HS-5 (cell line): ENCODE measurements at places on chromosomes 11 and 22.

- no peak for DNase-seq
These were observed 90.8 kb downstream of the PHF21B start for GRCh38 chr22:44918925-44919392.

DNA sequence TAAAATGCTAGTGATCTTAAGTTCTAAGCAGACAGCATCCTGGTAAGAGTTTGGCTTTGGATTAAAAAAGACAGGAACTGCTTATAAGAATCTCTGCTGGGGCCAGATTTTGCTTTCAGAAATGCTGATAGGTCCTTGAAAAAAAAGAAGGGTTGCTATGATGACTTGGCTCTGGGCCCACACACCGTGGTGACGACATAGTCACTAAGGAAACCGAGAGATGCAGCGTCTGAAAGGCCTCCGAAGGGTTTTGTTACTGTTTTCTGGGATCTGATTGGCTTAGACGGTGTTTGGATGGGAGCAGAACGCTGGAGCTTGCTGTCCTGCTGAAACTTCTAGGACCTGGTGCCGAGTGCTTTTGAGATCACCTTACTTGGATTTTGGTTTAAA is 8.4 kb downstream of the FAM118A start:
- peak; percentile 25 for DNase-seq

- no peak for DNase-seq
These were observed 9.5 kb downstream of the APOL6 start for GRCh38 chr22:35657571-35658312.

- no peak for DNase-seq
These were observed at the start of gene PACS1 for GRCh38 chr11:66069715-66070603. Gene PACS1 (plus strand): TSS chr11:66070272. CDS start chr11:66070487, 215 bp downstream.

GRCh38 chr11:7278314-7278917 is 26.7 kb downstream of the SYT9 start:
- DNase-seq = no peak

DNA sequence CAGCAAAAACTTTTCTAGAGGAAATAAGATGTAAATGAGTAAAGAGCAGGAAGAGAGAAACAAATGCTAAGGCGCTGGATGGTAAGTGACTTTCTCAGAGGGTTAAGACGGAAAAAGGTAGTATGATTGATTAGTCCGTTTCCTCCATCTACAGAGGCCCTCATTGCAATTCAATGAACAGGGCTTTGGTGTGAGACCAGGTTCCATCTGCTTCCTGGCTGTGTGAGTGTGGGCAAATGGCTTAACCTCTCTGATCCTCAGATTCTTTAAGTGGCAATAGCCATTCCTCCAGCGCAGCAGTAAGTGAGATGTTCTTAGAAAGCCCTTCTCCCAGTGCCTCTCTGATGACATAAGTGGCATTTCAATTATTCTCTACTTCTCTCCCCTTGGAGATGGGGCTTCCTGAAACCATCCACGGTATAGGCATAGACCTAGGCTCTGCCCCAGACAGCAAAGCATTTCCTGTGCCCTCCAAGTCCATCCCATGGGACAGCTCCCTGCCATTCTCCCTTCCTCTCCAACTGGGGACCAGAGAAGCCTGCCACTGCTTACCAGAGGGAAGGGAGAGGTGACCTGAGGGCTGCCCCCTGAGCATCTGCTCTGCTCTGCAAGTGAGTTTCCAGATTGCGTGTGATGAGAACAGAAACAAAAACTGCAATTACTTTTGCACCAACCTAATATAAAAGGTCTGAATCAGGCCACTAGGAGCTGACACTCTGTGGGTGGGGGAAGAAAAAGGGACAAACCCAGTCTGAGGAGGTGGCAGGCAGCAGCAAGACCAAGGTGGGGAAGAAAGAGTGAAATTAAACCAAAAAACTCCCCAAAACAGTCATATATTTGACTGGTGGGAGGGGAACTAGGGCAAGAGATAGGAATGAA is 12.7 kb upstream of the CD44 start:
- DNase-seq = no peak

- DNase-seq = no peak
These were observed 149.7 kb downstream of the LRRC4C start for GRCh38 chr11:41309716-41310115.

DNA sequence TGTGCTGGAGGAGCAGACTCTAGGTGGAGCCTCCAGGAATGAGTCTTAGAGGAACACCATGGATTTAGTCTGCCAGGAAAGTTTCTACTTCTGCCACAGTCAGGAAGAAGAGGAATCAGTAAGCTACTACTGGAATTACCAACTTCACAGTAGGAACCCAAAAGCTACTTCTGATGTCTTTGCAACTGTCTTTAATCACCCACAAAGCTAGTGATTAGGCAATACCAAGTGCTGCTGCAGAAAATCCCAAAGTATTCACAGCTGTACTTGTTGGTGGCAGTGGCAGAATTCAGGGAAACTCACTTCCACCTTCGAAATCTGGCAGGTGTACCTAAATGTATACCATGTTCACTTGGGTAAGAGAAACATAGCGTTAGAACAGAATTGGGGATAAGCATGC is 264.5 kb upstream of the SORL1-AS1 start:
- DNase-seq = no peak

DNA sequence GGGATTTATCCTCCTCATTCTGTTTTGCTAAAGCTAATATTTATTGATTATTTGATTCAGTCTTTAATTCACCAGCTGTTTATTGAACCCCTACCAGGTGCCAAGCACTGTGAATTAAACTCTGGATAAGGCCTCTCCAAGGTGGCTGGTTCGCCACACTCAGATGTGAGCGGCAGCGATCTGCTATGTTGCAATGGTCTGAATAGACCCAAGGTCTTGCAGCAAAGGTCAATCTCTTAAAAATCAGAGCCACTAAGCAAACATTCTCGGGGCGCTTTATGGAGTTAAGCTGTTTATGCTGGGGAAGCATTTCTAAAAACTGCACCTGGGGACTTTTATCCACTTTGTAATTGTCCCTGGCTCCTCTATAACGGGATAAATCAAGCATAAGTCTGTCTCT is 10.5 kb upstream of the TSPAN18 start:
- no peak for DNase-seq

GRCh38 chr22:37428649-37429586 is 1.6 kb upstream of the ELFN2 start:
- DNase-seq = no peak

- DNase-seq = no peak
These were observed 127.5 kb downstream of the PKNOX2 start for GRCh38 chr11:125292100-125292499.

DNA sequence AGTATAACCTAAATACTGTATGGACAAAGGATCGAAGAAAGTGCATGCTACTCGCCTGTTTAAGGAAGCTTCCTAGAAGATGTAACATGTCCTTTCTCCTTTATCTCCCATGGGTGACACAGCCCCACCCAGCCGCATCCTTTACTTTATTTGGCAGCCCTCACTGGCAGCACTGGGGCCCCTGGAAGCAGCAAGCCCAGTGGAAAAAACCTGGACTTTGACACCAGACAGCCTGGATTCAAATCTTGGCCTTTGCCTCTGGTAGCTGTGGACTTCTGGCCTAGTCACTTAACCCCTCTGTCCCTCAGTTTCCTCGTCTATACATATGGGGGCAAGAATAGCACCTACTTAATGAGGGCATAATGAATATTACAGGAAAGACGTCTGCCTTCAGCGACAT is 67.1 kb downstream of the MYEOV start:
- no peak for DNase-seq

DNA sequence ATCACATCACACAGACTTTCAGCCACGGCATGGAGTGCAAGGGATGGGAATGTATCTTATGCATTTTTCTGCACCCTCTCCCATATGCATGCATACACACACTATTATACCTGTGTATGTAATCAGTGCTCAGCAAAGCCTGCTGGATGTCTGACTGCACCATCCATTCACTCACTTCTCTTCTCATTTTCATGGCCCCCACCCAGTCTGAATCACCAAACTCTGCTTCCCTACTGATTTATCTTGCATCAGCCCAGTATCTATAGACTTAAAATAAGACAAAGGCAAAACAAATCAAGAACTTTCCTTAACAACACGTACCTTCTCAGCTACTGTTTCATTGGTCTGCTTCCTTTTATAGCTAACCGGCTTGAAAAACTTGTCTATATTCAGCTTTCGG is 21.6 kb downstream of the DBX1 start:
- no peak for DNase-seq

- DNase-seq = no peak
These were observed 5.2 kb downstream of the SLC25A17 start for GRCh38 chr22:40813912-40814315.

GRCh38 chr22:44225091-44225689 is 44.5 kb downstream of the PARVG start:
- no peak for DNase-seq

GRCh38 chr11:75240311-75241035 is at the start of gene TPBGL:
Gene TPBGL (plus strand): TSS chr11:75240774. CDS start chr11:75241050, 276 bp downstream.
- DNase-seq = no peak

- no peak for DNase-seq
These were observed 85.7 kb downstream of the SNX19 start for GRCh38 chr11:130830566-130830965.

- DNase-seq = no peak
These were observed 98.5 kb downstream of the CTTN start for GRCh38 chr11:70496591-70497535.

DNA sequence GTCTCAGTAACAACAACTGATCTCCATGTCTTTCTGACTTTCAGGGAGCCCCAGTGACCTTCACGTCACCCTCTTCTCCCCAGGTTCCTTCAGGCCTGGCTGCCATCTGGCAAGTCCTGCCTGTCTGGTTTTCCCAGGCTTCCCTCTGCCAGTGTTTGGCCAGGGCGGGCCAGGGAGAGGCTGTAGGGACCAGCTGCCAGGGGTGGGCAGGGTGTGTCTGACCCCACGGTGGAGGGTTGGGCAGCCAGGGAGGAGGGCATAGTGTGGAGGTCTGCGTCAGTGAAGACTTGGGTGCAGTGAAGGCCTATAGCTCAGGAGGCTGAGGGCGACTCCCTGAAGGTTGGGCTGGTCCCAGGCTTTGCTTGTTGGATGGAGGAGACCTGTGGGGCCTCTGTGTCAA is 11.9 kb upstream of the MRGPRX2 start:
- DNase-seq = no peak

DNA sequence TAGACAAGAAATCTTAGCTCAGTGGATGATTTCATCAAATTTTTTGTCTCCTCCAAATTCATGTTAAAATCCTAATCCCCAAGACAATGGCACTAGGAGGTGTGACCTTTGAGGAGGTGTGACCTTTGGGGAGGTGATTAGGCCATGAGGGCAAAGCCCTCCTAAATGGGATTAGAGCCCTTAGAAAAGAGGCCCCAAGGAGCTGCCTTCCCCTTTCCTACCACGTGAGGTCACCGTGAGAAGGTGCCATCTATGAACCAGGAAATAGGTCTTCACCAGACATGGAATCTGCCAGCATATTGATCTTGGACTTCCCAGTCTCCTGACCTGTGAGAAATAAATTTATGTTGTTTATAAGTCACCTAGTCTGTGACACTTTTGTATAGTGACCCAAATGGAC is 138.7 kb downstream of the TRIM29 start:
- DNase-seq = no peak

GRCh38 chr22:25728071-25728470 is 13.9 kb upstream of the MYO18B start:
- DNase-seq = no peak

GRCh38 chr11:13126430-13126829 is 117.3 kb downstream of the RASSF10 start:
- peak; percentile 96 for DNase-seq

DNA sequence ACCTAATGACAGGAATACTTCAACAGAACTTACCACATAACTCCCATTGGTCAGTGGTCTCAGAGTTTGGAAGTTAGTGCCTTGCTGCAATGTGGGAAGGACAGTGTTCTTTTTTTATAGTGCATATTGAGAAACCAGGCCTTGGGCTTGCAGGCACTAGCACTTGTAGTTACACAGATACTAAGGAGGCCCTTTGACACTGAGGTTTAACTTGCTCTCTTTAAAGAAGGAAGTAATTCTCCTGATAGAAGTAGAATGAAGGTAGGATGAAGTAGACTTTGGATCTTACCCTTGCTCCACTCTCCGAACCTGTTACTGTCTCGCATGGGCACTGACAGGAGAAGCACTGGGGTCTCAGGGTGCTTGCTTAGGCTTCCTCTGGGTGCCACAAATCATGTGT is 31.0 kb upstream of the ST14 start:
- DNase-seq = no peak

DNA sequence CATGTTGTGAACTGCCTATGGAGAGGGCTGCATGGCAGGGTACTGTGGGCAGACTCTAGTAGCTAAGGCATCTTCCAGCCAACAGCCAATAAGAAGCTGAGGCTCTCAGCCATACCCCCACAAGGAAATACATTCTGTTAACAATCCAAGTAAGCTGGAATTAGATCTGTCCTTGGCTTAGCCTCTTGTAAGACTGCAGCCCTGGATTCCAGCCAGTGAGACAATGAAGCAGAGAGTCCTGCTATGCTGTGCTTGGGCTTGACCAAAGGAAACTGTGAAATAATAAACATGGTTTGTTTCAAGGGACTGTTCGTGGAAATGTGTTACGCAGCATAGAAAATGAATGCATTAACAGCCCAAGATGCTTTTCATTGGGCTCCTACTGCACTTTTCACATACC is 1097.4 kb upstream of the CCDC90B start:
- DNase-seq = no peak
